NCI-H1092 (cell line): ENCODE measurements at places on chromosomes 4 and X.

GRCh38 chr4:126616795-126617194 is 1016.0 kb upstream of the INTU start:
- no peak for DNase-seq

GRCh38 chr4:3715061-3715854 is 50.9 kb upstream of the ADRA2C start:
- DNase-seq = no peak

- DNase-seq = no peak
These were observed 16.5 kb downstream of the GPR173 start for GRCh38 chrX:53065104-53065503.

GRCh38 chr4:79044141-79044659 is 105.0 kb upstream of the PAQR3 start:
- no peak for DNase-seq

DNA sequence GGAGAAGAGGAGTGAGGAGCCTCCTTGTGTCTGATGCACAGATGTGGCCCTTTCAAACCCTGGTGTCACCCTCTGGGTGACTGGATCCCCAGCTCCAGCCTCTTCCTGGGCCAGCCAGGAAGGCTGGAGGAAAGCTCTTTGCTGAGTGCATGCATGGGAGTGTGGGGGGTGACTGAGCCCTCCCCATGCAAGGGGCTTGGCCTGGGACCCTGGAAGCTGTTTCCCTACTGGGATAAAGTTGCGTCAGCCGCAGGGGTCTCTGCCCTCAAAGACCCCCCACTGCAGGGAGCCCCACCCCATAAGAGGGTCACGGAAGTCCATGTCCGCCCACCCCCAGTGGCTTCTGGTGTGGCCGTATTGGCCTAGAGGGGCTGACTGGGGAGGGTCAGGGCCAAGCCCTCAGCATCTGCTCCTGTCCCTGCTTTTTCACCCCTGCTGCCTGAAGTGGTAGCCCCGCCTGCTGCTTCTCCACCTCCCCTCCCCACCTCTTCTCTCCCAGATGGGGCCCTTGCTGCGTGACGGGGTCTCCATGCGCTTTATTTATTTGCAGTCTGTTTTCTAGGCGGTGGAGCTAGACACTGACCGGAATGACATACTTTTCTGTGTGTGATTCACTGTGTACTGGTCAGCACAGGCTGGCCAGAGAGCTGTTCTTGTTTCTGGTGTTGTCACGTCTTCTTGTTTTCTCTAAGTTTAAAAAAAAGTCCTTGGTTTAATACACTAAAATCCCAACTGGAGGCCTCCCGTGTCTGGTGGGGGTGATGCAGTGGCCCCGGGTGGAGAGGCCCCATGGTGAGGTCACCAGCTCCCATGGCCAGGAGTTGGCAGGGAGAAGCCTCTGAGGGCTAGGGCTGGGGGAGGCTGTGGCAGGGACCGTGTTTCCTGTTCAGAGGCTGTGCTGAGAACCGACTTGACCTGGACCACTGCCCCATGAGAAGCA is 3.6 kb downstream of the SMIM10L2A start:
- no peak for DNase-seq

DNA sequence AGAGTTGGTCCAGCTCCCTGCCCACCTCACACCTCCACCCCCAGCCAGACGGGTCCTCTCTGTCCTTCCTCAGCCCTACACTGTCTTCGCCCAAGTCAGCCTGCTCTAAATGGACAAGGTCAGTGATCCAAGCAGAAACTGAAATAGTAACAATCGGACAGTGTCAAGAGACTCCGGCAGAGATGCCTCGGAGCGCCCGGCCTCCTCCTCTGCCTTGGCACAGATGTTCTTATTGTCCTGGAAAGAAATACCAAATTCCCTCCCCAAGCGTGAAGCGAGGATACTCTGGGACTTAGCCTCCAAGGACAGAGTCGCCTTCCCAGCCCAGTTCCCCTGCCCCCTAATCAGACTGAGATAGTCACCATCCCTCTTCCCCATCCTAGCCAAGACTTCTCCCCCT is 28.5 kb downstream of the UTP14A start:
- DNase-seq = no peak

GRCh38 chrX:20217906-20218305 is 48.8 kb downstream of the RPS6KA3 start:
- DNase-seq = no peak

- no peak for DNase-seq
These were observed 336.3 kb downstream of the PPP3CA start for GRCh38 chr4:101010987-101011386.

DNA sequence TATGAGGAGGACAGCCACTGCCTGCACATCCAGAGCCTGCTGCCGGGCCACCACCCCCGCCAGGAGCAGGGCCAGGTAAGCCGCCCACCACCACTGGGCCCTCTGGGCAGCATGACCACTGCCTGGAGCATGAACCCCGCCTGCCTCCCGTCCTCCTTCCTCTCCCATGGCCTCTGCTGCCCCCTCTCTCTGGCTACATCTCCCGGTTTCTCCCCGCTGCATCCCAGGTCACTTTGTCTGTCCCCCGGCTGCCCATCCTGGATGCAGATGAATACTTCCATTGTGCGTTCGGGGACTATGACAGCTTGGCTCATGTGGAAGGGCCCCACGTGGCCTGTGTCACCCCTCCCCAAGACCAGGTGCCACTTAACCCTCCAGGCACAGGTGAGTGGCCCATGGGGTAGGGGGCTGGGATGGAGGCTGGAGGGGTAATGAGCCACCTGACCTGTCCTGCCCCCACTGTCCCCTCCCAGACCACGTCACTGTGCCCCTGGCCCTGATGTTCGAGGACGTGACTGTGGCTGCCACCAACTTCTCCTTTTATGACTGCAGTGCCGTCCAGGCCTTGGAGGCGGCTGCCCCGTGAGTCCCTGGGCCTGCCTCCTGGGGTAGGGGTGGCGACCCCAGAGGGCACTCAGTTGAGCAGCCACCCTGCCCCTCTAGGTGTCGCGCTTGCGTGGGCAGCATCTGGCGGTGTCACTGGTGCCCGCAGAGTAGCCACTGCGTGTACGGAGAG is 6.0 kb downstream of the PLXNB3 start:
- DNase-seq = no peak

DNA sequence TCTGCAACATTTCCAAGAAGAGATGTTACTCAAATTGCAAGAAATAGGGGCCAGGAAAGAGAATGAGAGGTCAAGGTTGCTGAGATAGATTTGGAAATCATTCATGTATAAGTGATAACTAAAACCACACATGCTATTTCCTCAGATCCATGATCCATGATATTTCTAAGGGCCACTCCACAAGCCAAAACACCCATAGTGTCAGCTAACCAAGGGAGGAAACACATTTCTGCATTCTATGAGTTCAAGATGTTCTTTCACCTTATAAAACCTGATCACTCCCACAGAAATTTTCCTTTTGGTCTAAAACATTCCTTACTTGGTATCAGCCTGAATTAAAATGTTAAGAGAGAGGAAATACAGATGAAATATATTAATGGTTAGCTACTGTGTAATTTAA is 47.2 kb downstream of the TBCK start:
- no peak for DNase-seq
